ENCODE measurements at places on chromosomes 5 and 9.

GRCh38 chr9:17578911-17579793 is at the start of gene SH3GL2:
SH3GL2 (plus strand) TSS chr9:17579066.
- peak; percentile 83 for DNase-seq

- DNase-seq = no peak
Measured at GRCh38 chr9:93983875-93984274, 28.7 kb upstream of the BARX1 start.

GRCh38 chr5:88675708-88676636 is 207.0 kb downstream of the MEF2C start:
- DNase-seq = peak; percentile 79

DNA sequence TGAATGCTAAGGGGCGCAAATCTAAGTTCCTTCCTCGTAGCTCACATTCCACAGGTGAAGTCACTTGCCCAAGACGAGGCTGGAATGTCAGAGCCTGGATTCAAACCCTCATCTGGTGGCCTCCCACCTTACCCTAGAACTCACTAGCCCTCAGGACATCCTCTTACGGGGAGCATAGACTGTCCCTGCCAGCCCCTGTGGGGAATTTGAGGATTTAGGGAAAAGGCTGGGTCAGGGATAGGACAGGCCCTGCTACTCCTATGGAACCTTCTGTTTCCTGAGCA is 45.0 kb downstream of the IRF1 start:
- DNase-seq = no peak

GRCh38 chr5:124056991-124057723 is 545.2 kb downstream of the CSNK1G3 start:
- peak; percentile 77 for DNase-seq

DNA sequence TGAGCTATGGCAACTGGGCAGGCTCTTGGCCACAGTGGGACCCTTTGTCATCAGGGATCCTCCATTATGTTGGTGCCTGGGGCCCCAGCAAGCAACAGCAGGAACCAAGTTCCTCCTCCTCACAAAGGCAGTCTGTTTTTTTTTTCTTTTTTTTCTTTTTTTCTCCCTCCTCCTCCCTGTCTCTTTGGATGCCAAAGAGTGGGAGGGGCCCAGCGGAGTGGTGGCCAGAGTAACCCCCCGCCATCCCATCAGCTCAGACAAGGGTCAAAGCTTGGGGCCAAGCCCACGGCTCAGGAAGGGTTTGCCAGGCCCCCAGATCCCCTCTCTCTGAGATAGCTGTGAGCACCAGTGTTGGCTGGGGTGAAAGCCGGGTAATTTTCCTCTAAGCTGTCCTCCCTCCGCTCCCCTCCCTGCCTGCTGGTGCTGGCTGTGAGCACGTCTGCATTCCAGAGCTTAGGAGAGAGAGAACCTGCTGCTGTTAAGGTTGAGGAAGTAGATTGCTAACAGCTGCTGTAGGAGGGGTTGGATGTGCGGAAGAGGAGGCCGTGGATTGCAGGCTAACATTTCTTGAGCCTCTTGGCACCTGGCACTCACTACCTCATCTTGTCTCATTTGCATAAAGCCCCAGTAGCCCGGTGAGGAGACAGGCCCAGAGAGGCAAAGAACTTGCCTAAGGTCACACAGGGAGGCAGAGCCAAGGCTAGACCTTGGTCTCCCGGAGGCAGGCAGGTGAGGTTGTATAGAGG is 21.2 kb downstream of the GSN start:
- no peak for DNase-seq

DNA sequence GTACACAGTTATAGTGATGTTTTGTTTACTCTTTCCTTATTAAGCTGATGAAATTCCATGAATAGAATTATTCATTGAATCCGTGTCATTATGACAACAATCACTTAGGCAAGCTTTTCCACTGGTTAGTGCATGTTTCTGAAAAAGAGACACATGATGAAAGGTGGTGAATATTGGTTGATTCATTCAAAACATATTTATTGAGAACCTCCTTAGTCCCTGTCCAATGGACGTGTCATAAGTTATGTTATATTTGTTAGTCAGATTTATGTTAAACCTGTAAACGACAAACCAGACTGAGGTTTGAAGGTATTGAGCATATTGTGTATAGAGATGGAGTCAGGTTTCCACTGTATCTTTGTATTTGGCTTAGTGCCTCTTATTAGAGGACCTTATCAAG is 1888.9 kb upstream of the CDH6 start:
- no peak for DNase-seq

- no peak for DNase-seq
Measured at GRCh38 chr5:150295741-150296486, 6.3 kb upstream of the CAMK2A start.

- DNase-seq = peak; percentile 51
Measured at GRCh38 chr5:126015235-126016181, 407.7 kb upstream of the GRAMD2B start.

GRCh38 chr9:71984831-71985281 is 73.4 kb downstream of the C9orf85 start:
- DNase-seq = no peak

DNA sequence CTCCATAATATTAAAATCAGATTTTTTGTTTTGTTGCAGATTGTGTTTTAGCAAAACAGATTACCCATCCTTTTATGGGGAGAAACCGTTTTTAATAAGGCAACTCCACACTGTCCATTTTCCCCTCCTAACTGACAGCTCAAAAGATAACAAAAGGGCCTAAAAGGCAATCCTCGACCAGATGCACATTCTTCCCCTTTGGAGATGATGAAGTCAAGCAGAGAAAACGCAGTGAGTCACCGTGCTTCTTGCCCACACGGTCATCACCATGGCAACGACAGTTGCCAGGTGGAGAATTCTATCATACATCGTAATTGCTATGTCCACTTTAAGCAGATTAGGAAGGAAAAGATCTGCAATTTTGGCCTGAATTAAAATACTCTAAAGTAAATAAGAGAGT is 96.4 kb downstream of the DIRAS2 start:
- DNase-seq = peak; percentile 96

DNA sequence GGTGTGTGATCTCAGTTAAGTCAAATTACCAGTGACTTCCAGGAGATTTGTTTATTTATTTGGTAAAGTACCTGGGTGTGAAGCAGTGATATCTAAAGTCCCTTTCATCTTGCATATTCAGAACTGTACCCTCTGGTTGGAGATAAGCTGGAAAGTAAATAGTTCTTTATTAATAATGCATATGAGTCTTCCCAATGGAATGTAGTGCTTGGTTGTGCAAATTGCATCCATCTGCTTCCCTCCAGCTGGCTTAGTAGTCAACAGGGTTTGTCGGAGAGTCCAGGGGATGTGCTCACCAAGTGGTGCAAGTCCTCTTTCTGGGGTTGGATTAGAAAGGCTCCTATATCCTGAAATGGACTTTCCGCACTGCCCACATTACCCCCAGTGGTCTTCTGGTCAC is 42.0 kb downstream of the TRPM3 start:
- no peak for DNase-seq

GRCh38 chr5:135114759-135115158 is 80.7 kb upstream of the PITX1 start:
- no peak for DNase-seq

- DNase-seq = no peak
Measured at GRCh38 chr9:6852243-6852963, 94.6 kb downstream of the KDM4C start.

DNA sequence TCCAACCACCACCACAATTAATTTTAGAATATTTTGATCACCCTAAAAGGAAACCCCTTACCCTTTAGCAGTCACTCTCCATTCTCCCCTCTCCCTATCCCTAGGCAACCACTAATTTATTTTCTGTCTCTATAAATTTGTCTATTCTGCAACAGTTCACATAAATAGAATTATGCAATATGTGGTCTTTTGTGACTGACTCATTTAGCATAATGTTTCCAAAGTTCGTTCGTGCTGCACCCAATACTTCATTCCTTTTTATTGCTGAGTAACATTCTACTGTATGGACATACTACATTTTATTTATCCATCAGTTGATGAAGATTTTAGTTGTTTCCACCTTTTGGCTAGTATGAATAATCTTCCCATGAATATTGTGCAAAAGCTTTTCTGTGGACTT is 18.2 kb upstream of the CDC20B start:
- no peak for DNase-seq

- DNase-seq = no peak
Measured at GRCh38 chr9:87672586-87672985, 53.3 kb upstream of the CTSL start.

- no peak for DNase-seq
Measured at GRCh38 chr9:109468927-109469326, 29.2 kb downstream of the PTPN3 start.

GRCh38 chr9:124574534-124575375 is 67.6 kb upstream of the NR5A1 start:
- DNase-seq = no peak

DNA sequence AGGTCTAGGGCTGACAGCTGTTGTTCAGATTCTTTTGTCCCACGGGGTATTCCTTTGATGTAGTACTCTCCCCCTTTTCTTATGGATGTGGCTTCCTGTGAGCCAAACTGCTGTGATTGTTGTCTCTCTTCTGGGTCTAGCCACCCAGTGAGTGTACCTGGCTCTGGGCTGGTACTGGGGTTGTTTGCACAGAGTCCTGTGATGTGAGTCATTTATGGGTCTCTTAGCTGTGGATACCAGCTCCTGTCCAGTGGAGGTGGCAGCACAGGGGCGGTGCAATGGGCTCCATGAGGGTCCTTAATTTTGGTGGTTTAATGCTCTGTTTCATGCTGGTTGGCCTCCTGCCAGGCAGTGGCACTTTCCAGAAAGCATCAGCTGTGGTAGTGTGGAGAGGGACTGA is 161.3 kb downstream of the CAVIN4 start:
- DNase-seq = no peak

DNA sequence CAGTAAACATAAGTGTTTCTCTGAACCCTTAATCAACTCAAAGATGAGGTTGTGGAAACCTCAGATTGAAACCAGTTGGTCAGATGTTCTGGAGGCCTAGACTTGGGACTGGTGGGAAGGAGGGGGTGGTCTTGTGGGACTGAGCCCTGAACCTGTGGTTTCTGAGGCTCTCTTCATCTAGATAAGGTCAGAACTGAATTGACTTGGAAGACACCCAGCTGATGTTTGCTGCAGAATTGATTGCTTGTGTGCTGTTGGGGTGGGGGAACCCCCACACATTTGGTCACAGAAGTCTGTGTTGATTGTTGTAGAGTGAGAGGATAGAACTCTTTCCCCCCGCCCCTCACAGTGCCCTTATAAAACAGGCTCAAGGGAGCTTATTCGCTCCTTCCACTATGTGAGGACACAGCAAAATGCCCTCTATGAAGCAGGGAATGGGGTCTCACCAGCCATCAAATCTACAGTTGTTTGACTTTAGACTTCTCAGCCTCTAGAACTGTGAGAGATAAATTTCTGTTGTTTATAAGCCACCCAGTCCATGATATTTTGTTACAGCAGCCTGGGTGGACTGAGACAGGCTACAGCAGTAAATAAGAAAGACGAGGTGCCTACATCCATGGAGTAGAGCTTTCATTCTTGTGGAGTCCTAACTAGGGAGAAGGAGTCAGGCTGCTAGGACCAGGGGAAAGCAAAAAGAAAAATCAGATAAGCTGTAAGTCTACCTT is 25.7 kb upstream of the UGCG start:
- DNase-seq = no peak

DNA sequence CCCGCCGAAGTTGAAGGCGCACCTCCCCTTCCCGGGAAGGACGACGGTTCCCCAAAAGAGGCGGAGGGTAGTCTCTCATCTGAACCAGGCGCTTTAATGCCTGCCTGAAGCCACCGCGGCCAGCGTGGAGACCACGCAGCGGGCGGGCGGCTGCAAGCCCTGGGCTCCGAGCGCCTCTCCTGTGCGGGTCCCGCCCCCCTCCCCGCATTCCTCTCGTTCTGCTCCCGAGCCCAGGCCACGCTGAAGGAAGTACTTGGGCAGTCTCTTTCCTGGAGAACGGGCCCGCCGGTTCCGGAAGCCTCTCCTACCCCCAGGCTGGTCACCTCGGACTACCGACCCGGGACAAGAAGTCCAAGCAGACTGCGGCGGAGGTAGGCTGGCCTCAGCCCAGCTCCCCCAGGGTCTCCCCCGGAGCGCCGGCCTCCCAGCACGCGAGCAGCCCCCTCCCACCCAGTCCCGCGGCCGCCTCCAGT is 571 bp downstream of the PPIC start:
- DNase-seq = peak; percentile 29

DNA sequence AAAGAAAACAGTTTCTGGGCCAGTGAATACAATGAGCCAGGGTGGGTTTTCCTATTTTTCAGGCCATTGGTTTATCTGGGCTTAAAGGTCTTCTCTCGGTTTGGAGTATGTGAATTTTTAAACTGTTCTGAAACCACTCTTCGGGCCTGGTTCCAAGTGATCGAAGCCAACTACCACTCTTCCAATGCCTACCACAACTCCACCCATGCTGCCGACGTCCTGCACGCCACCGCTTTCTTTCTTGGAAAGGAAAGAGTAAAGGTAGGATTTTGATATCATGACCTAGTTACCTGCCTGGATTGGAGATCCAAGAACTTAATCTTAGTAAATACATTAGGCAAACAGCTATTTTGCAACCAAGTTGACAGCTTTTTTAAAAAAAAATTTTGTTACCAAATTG is 79.1 kb downstream of the WDR41 start:
- no peak for DNase-seq

DNA sequence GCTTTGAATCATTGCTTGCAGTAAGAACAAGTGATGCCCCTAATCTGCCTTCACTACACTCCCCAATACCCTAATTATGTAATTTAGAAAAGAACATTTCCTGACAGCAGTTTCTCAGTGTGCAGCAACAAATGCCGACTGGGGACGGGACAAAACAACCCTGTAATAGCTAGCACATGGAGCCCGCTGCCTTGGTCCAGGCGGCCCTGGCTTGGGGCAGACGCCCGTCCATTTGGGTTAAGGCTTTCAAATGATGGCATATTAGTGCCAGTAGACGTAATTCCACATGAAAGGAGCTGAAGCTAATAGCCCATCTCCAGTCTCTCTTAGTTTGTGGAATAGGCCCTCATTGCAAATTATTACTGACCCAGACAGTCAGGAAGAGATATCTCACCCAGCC is 150.6 kb upstream of the PITX1 start:
- DNase-seq = no peak

DNA sequence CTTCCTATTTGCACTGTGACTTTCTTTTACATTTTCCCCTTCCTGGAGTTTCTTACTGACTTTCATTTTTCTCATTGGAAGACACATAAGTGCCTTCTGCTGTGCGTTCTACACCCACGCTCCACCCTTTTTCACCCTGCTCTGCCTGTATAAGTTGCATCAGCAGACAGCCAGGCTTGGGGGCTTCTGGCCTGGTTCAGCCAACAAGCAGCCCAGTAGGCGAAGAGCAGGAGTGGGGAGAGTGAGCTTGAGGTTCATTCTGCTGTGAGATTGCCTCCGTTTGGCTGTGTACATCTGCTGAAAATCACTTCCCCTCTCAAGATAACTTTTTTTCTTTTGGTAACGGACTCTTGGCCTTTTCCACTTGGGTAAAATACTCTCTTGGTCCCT is 38.4 kb downstream of the RASGRF2 start:
- no peak for DNase-seq

DNA sequence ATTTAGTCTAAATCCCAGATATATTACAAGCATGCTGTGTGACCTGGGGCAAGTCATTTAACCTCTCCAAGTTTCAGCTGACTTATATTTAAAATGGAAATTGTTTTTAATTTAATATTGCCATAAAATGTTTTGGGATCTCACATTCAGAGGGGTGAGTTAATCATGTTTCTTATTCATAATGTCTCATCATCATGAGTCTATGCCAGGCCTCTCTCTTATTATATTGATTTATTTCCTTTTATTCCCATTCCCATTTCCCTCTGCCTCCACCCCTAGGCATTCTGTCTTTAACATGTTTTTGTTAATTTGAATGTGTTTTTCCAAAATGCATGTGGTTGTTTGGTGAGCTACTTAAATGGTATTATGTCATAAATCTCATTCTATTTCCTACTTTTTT is 39.0 kb upstream of the TTC1 start:
- DNase-seq = no peak

GRCh38 chr5:37568893-37569292 is 189.8 kb downstream of the WDR70 start:
- DNase-seq = no peak

Data from NCI-H748 treated with DMSO at 0.1 percent for 48 hours (cell line).